ENCODE measurements at places on chromosomes 7 and 10. TPM values are rescaled to one million over a fixed set of nuclear protein-coding genes. Genes with fewer than 3 reads are reported as not detected.

Gene EIF5AL1
- 0.33 TPM for total RNA-seq

Gene ENO4
- under 0.01 TPM for total RNA-seq

Gene TAS2R4
- 1.5 TPM for total RNA-seq

Gene CLDN4
- total RNA-seq: 0.26 TPM

Gene LLCFC1
- total RNA-seq: not detected

Gene SRPK2
- total RNA-seq: 61.8 TPM

Data from fibroblast of lung (primary cell).